Thyroid gland (tissue), 4 donors: ENCODE measurements at places on chromosomes 13 and 19. TPM values are rescaled to one million over a fixed set of nuclear protein-coding genes. Genes with fewer than 3 reads are reported as not detected.

DNA sequence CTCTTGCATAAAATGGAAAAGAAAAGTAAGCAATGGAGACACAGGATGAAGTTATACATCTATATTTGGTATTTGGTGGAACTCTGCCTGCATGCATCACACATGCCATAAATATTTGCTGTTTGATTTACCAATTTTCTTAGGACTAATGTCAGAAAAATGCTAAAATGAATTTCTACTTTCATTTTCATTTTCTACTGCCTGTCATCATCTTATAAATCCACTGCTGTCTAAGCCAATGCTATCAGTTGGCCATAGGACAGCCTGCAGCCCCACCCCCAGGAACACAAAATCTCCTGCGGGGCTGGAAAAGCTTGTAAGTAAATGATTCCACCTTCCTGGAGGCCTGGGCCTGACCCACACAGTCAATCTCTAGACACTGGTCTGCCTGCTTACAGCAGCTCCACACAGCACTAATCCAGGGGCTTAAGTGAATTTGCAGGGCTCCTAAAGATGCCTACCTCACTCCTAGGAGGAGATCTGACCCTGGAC is 122.0 kb downstream of the ENOX1 start:
- H3K36me3 ChIP-seq, result no peaks in the 10 kb centered on the region
- H3K4me1 ChIP-seq, result no peaks in the 10 kb centered on the region
- peak; percentile 2 for DNase-seq
- H3K27me3 ChIP-seq, result no peaks in the 10 kb centered on the region

GRCh38 chr13:75906315-75906714 is 270.2 kb downstream of the LMO7 start:
- H3K36me3 ChIP-seq, result no peaks in the 10 kb centered on the region
- H3K4me3 ChIP-seq, result no peak overlapping the region
- DNase-seq, result no peak
- no peaks in the 10 kb centered on the region for H3K27me3 ChIP-seq

- H3K27me3 ChIP-seq, result no peaks in the 10 kb centered on the region
- no peak overlapping the region for H3K27ac ChIP-seq
- no peaks in the 10 kb centered on the region for H3K36me3 ChIP-seq
- H3K4me3 ChIP-seq, result no peak overlapping the region
These were observed 1594.5 kb upstream of the PCDH20 start for GRCh38 chr13:63010072-63010658.

DNA sequence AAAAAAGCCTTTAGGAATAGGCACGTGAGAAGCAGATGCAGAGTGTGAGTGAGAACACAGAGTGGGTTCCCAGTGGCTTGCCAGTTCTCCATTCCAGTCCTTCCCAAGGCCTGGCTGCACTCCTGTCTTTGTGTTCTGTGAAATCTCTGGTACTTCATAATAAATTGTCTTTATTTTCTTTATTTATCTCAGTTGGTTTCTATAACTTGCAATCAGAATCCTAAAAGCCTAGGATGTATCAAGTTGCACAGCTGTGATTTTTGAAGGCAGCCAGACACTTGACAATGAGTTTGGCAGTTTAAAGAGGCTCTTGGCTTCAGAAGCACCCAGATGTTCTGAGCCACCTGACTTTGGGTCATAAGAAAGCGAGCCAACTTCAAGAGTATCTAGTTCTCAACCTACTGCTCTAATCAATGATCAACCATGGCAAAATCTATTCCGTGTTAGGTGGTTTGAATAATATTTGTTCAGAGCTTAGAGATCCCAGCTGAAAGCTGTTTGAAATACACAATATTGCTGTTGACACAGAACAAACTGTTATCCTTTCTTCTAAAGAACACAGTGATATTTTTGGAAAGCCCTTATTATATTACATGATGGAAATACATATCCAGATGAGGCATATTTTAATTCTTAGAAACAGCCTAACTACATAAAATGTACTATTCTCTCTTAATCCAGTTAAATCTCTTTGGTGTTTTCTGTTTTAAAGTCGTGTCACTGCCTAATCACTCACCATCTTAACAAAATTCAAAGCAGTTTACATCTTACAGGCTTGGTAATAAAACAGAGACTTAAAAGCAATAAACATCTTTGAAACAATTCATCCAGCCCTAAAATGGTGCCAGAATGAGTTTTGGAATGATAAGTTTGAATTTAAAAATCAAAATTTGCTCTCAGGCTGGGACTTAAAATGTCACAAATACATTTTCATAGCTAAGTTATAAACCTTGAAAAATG is 483.0 kb upstream of the NBEA start:
- H3K4me1 ChIP-seq, result no peaks in the 10 kb centered on the region
- H3K27me3 ChIP-seq, result no peaks in the 10 kb centered on the region
- DNase-seq, result no peak
- H3K27ac ChIP-seq, result no peak overlapping the region
- no peak overlapping the region for H3K4me3 ChIP-seq

DNA sequence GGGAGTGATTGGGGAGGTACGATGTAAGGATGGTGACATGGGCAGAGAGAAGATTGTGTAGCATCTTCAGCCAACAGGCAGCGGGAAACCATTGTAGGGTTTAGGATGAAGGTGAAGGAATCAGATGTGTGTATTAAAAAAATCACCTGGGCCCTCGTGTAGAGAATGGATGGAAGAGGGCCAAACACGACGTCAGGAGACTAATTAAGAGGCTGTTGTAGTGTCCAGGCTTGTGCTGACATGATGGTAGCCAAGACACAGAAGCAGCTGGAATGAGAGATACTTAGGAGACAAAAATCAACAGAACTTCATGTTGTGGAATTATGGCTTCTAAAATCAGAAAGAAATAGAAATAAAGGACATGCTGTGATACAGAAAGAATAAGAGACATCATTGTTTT is 41.2 kb upstream of the ARGLU1 start:
- H3K36me3 ChIP-seq, result no peaks in the 10 kb centered on the region
- H3K27me3 ChIP-seq, result no peaks in the 10 kb centered on the region
- H3K4me1 ChIP-seq, result no peaks in the 10 kb centered on the region
- H3K27ac ChIP-seq, result no peak overlapping the region
- DNase-seq, result no peak

DNA sequence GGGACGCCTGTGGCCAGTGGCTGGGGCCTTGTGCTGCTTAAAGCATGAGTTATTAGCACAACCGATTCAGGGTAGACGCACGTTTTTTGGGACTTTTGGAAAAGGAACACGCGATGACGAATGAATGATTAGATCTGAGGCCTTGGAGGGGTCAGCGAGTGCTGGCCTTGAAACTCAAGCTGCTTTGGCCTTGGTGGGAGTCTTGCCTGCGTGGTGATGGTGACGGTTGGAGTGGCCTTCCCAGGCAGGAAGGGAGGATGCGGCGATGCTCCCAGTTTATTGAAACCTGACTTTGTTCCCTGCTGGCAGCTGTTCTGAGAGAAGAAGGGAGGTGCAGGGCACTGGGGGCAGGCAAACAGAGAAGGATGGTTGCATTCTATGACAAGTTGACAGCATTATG is 63.1 kb upstream of the RNF113B start:
- no peaks in the 10 kb centered on the region for H3K27me3 ChIP-seq
- DNase-seq, result no peak
- H3K27ac ChIP-seq, result peak overlapping the region; percentile 29
- H3K4me3 ChIP-seq, result no peak overlapping the region

DNA sequence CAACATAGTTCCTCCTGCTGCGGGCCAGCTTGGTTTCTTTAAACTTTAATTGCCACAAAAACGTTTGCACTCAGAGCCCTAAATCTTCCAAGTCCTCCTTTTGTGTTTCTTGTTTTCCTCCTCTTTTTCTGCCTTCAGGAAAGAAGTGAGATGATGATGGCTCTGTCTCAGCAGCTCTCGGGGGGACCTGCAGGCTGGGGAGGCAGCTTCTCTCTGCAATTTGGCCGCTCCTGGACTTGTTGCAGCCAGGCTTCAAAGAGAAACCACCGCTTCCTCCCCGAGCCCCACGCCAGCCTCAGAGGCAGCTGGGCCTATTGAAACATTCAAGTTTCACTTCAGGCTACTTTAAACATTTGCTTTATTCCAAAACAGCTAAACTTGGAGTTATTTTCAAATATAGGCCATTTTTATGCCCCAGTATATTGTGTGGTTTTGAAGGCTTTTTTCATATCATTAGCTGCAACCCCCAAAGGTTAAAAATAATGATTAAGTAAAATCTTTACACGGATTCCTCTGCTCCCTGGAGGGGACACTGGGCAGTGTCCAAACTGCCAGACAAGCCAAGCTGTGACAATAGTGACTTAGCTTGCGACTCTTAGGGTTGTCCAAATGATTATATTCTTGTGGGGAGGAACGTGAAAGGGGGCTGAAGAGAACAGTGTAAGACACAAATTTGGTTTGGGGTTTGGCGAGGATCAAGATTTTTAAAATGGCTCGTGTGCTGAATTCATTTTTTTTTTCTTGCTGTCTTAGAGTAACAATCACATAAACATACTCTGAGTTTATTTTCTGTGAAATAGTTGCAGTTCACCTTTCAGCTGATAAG is 330.8 kb downstream of the DLEU7 start:
- peaks cover 14% of the 10 kb centered on the region for H3K4me1 ChIP-seq
- no peaks in the 10 kb centered on the region for H3K36me3 ChIP-seq
- H3K27ac ChIP-seq, result peak overlapping the region; percentile 86
- no peak overlapping the region for H3K4me3 ChIP-seq
- peak; percentile 70 for DNase-seq

DNA sequence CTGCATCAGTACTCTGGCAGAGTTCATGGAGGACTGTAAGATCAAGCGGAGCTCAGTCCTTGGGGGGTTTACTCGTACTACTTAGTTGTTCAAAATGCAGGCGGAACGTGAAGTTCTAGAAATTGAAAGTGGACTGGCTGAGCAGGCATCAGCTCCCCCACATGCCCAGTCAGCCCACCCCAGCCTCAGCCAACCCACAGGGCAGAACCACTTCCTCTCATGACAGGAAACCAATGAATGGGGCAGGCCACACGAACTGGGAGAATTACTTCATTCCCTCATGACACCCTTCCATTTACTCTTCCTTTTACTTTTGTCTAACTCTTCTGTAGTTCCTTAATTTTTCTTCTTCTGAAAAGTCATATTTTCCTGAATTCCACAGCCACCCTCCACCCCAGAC is 71.9 kb downstream of the FLT1 start:
- no peaks in the 10 kb centered on the region for H3K27me3 ChIP-seq
- no peaks in the 10 kb centered on the region for H3K36me3 ChIP-seq
- H3K4me3 ChIP-seq, result no peak overlapping the region
- no peaks in the 10 kb centered on the region for H3K4me1 ChIP-seq
- DNase-seq, result no peak
- no peak overlapping the region for H3K27ac ChIP-seq

DNA sequence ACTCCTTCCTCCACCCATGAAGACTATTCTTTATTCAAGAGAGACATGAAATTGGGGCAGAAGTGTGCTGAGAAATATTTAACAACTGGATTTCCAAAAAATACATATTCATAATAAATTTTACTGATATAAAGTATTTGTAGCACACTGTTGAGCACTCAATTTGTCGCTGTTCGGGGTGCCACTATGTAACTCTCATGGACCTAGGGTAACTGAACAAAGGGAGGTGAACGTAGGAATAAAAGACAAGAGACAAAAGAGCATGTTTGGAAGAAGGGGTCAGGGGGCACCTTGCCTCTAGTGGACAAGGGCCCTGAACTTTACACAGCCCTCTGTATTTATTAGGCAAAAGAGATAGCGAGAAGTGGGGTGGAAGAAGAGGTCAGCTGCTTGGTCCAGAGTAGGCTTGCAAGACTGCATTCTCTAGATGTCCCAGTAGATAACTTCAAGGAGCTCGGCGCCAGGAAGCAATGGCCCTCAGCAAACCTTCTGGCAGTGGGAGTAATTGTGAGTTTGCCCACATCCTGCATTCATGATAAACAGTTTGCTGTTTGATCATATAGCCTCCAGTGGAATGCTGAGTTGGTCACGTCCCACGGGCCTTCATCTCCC is 4.5 kb upstream of the ZNF175 start:
- H3K4me1 ChIP-seq, result peaks cover under 1% of the 10 kb centered on the region
- H3K27ac ChIP-seq, result no peak overlapping the region
- H3K4me3 ChIP-seq, result no peak overlapping the region
- DNase-seq, result no peak

DNA sequence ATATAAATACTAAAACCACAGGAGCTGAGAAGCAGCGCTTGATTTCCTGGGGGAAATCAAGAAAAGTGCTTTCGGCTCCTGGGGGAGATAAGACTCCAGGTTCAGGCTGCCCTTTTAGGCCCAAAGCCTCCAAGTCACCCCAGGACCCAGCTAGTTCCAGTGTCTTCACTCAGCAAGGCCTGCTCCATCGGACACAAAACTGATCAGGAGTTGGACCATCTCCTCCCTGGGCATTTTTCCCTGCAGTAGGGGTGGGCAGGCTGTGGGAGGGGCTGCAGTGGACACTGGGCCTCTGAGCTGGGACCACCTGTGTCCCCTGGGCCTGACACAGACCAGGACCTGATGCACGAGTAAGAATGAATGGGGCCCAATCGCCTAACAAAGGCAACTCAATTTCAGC is 15.2 kb downstream of the C19orf12 start:
- no peak for DNase-seq
- no peak overlapping the region for H3K4me3 ChIP-seq
- H3K27ac ChIP-seq, result no peak overlapping the region
- H3K36me3 ChIP-seq, result peaks cover 18% of the 10 kb centered on the region
- H3K27me3 ChIP-seq, result no peaks in the 10 kb centered on the region

DNA sequence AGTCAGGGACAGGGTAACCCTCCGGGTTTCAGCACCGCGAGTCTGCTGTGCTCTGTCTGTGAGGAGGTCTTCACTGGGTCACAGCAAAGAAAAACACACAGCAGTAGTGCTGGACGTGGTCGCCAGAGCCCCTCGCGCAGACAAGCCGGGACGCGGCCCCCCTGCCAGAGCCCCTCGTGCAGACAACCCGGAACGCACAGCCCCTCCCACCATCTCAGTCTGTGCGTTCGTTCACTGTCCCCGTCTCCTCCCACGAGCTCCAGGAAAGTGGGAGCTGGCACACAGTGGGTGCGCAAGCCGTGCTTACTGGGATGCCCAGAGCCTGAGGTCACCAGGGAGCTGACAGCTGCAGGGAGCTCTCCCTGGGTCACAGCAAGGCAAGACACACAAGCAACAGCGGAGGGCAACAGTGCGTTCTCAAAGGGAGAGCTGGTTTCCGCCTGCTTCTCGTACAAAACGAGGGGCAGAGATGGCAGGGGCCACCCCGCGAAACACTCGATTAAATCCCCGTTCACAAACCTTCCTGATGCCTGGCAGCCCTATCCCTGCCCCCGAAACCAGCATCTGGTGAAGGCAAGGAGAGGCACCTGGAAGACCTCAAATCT is 3.2 kb upstream of the PLPP2 start:
- H3K36me3 ChIP-seq, result no peaks in the 10 kb centered on the region
- H3K4me1 ChIP-seq, result peaks cover 34% of the 10 kb centered on the region
- no peak overlapping the region for H3K27ac ChIP-seq
- no peaks in the 10 kb centered on the region for H3K27me3 ChIP-seq
- no peak overlapping the region for H3K4me3 ChIP-seq

Gene IRGC
- total RNA-seq, result not detected

Gene LCP1
- total RNA-seq, result 9.5 TPM

Gene MRPS31
- total RNA-seq, result 34.9 TPM

Gene RPS16
- 1,616 TPM for total RNA-seq

Gene ELSPBP1
- total RNA-seq, result not detected

Gene GADD45B
- total RNA-seq, result 200 TPM

Gene CEACAM1
- total RNA-seq, result 21.5 TPM

Gene OLFM4
- 3.5 TPM for total RNA-seq

Gene CLEC11A
- total RNA-seq, result 8.7 TPM

Gene SPTBN4
- total RNA-seq, result 0.67 TPM

Gene VSIG10L
- total RNA-seq, result 0.27 TPM

Gene ZNF30
- total RNA-seq, result 2.4 TPM

Gene TPTE2
- total RNA-seq, result not detected

Gene YIF1B
- total RNA-seq, result 16.1 TPM
